Stimulated activated CD4-positive, alpha-beta T cell treated with anti-CD3 and anti-CD28 coated beads, Interleukin-15, amount 100 ng/mL, for 24 hours (primary cell): ENCODE measurements at places on chromosomes 13 and 19.
A peak's percentile ranks its signal among the peaks of the same experiment; 100 is the strongest.

GRCh38 chr13:108915095-108915633 is 285.8 kb downstream of the MYO16 start:
- no peak for DNase-seq

- no peak for DNase-seq
These were observed 77.8 kb upstream of the RFC3 start for GRCh38 chr13:33740134-33740538.

GRCh38 chr13:90751026-90751425 is 596.5 kb upstream of the MIR17HG start:
- DNase-seq = no peak

- DNase-seq = no peak
These were observed 171.5 kb downstream of the DLEU7 start for GRCh38 chr13:50672025-50672424.

DNA sequence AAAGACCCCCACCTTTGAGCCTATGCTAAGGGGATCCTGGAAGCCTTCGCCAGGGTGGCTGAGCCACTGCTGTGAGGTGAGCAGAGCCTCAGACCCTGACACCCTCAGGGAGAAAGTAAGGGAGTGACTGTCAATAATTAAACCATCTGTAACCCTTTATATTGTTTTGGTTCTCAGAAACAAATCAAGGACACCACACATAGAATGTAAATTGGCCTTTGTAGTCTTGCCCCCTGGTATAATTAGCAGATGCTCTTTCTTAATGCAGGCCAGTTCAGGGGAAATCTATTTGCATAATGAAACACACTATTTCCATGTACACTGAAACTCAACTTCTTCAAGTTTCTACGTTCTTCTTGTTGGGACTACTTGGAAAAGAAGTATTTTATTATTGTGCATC is 127.7 kb upstream of the EDNRB start:
- DNase-seq = no peak

- no peak for DNase-seq
These were observed 373.3 kb downstream of the ZNF536 start for GRCh38 chr19:30745476-30745985.

- DNase-seq = no peak
These were observed 1064.9 kb downstream of the SLITRK5 start for GRCh38 chr13:88736026-88736425.

GRCh38 chr19:2043251-2043641 is 7.8 kb downstream of the MKNK2 start:
- DNase-seq = no peak

GRCh38 chr13:62997696-62998095 is 1582.0 kb upstream of the PCDH20 start:
- no peak for DNase-seq

DNA sequence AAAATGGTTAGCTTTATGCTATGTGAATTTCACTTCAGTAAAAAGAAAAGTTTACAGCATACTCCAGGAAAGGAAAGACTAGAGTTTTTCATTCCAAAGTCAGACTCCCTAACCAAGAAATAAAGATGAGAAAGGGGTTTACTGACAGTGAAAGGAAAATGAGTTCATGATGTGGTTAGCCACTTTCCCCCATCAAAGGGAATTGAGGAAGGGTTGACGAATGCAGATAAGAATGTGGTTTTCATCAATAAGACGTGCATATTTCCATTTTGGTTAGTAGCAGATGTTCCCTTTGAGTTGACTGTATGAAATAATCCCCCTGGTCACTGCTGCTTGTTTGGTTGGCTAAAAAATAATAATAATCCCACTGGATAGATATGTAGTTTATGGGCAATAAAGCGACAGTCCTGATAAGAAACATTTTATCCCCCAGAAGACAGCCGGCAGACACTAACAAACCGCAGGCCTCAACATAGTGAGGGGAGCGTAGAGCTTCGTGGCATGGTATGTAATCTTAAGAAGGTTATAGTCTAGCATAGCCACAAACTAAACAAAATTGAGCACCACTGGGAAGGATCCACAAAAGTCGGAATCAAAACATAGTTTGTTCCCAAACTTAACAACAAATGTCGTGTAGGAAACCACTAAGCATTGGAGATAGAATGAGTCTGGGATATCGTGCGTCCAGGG is 114.8 kb downstream of the COL4A2 start:
- DNase-seq = no peak

GRCh38 chr13:24921003-24921402 is 157.0 kb downstream of the RNF17 start:
- no peak for DNase-seq

DNA sequence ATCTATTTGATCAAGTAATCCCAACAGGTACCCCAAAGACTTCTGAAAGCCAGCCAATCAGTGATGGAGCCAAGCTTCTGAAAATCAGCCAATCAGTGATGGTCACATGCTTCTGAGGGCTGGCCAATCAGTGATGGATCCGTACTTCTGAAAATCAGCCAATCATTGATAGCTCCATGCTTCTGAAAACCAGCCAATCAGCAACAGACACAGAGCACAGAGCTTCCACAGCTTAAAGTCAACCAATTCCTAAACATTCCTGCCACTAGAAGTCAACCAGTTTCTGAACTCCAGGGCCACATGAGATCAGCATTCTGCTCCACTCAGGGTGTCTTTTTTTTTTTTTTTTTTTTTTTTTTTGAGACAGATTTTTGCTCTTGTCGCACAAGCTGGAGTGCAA is 8.2 kb upstream of the HSD17B14 start:
- no peak for DNase-seq

DNA sequence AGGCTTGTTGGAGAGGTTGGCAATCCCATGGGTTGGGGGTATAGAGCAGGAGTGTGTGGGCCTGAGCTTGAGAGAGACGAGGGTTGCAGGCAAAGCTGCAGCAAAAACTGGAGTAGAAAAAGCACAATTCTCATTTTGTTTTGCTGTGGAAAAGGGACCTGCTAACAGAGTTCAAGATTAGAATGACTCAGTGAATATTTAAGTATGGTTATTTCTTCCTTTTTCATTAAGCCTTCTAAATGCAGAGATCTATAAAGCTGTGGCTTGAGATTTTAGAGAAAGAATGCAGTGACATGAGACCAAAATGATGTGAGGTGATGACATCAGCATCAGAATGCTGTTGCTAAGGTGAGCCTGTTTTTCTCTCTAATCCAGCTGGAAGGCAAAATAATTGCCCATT is 10.8 kb upstream of the MBNL2 start:
- no peak for DNase-seq

GRCh38 chr13:81275666-81276258 is 934.8 kb upstream of the SPRY2 start:
- no peak for DNase-seq

GRCh38 chr19:17530586-17530985 is 19.1 kb downstream of the PGLS start:
- DNase-seq = no peak

DNA sequence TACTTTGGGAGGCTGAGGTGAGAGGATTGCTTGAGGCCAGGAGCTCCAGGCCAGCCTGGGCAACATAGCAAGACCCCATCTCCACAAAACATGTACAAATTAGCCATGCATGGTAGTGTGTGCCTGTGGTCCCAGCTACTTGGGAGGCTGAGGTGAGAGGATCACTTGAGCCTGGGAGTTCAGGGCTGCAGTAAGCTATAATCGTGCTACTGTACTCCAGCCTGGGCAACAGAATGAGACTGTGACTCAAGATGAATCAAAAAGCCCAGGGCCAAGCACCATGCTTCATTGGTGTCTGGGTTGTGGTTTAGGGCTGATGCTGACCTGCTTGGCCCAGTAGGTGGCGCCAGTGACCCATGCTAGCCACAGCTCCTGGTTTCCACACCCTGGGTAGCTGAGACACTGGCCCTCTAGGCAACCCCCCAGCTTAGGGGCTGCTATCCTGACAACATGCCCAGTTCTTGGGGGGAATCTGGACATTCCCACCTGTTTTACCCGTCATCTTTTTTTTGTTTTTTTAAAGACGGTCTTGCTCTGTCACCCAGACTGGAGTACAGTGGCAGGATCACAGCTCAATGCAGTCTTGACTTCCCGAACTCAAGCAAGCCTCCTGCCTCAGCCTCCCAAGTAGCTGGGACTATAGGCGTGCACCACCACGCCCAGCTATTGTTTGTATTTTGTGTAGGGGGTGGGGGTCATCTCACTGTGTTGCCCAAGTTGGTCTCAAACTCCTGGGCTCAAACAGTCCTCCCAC is 5.5 kb downstream of the CCDC124 start:
- peak; percentile 87 for DNase-seq
